Lower leg skin (tissue), 4 donors: ENCODE measurements at places on chromosomes 11 and 22. TPM values are rescaled to one million over a fixed set of nuclear protein-coding genes. Genes with fewer than 3 reads are reported as not detected.

The SCGB2A2 gene
- 1,242 TPM for total RNA-seq

The TRIM49 gene
- not detected for total RNA-seq

The KCNQ1OT1 gene
- 1.8 TPM for total RNA-seq

The SAA4 gene
- total RNA-seq = not detected

DNA sequence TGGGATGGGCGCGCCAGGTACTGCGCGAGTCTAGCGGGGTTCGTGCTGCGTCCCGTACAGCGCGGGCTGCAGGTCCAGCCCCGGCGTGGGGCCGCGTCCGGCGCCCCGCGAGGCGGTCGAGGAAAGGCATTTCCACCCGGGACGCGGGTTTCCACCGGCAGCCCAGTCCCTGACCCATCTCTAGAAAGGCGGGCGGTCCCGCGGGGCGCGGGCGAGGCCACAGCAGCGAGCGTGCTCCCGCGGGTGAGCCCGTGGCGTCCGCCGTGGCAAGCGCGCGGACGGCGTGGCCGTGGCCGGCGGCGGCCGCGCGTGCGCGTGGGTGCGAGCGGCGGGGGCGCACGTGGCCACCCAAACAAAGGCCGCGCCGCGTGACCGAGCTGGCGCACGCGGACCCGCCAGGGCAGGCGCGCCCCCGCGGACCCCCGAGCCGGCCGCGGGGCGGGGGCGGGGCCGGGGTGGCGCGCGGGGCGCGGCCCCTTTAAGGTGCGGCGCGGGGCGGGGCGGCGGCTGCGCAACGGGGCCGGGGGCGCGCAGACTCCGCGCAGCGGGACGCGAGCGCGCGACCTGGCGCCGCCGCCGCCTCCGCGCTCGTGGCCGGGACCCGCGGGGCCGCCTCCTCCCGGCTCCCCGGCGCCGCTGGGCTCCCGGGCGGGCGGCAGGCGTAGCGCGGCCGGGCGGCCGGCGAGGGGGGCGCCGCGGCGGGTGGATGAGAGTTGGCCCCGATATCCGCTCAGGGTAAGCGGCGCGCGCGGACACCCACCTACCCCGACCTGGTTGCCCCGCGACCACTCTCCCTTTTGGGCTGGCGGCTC is 39.3 kb upstream of the CELSR1 start:
- no peak for DNase-seq

GRCh38 chr11:7612661-7613393 is 60.5 kb downstream of the CYB5R2 start:
- DNase-seq = no peak

GRCh38 chr11:111557425-111558111 is 17.0 kb downstream of the LAYN start:
- DNase-seq = no peak

GRCh38 chr22:24845041-24845898 is 39.3 kb downstream of the SGSM1 start:
- peak; percentile 49 for DNase-seq

DNA sequence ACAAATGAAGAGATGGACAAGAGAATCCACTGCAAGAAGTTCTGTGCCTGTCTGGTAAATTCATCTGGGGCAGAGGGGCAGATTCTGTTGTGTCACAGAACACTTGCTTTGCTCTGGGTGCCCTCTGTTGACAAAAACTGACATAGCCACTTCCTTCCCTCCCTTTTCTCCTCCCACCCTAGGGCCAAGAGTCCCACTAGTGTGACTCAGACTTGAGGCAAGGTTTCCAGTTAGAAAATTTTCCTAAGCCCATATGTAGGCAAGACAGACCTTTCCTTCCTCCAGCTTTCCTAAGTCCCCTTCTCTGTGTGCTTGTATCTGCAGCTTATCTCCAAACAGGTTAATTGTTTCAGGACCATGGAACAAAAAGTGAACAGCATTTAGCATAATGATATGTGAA is 106.8 kb downstream of the RBFOX2 start:
- DNase-seq = no peak

DNA sequence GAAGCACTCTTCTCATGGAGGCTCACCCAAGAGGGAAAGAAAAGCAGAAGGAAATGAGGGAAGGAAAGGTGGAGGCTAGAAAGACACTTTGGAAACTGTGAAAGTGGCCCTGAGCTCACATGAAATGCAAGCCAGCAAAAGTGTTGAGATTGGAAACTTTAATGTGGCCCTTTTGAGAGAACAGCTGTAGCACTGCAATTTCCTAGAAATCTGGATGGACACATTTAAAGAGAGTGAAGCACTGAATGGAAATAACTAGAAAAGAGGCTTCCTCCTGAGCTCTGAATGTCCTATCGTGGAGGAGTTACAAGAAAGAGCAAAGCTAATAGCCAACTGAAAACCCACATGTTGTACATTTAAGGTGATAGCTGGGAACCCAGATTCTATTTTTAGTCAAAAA is 56.0 kb downstream of the LIF start:
- DNase-seq = no peak

DNA sequence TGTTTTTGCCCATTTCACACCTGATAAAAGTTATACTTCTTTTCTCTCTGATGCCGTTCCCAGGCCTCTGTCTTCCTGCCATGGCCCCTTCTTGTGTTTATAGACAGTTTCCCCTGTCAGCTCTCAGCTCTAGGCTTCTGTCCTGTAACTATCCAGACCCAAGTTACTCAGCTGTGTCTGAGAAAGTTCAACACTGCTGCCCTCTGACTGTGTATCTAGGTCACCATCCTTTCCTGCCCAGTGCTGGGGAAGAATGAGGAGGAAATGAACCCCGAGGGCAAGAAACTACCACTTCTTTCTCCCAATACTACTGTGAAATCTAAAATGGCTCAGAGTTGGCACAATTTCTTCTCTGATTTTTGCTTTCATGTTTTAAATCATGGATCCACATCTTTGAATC is 29.6 kb downstream of the SNX19 start:
- DNase-seq = no peak

DNA sequence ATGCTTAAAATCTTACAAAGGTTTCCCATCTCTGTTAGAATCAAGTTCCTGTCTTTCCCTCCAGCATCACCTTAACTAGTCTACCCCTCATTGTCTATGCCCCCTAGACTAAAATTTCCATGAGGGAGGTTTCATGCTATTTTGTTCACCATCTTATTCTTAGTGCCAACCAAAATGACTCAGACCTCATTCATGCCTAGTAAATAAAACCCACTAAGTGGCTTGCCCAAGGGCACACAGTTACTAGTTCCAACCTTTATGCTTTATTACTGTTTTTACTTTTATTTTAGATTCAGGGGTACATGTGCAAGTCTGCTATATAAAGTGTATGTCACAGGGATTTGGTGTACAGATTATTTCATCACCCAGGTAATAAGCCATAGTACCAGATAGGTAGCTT is 469.1 kb upstream of the FAT3 start:
- no peak for DNase-seq

DNA sequence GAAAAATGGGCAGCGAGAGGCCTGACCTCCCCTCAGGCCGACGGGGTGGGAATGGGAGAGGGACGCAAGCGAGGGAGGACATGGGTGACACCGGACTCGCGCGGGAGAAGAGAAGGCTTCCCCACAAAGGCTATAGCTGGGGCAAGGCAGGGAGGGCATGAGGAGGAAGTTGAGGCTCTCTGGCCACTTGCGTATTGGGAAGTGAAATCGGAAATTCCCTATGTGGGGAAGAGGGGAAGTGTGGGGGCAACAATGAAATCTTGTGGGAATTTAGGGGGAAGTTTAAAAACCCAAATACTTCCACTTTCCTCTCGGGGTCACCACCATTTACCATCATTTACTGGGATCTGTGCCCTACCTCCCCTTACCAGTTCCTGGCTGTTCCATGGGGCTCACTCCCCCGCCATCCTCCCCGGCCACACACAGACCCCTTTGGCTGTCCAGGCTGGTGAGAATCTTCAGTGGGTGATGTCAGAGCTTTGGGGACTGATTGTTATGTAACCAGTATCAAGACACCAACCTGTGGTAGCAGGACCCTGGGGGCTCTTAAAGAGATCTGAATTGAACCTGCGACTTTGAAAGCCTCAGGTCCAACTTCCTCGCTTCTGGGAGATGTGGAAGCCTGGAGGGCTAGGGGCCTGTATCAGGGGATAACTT is 951 bp upstream of the EHD1 start:
- no peak for DNase-seq
